ENCODE measurements at places on chromosomes 4 and X. TPM values are rescaled to one million over a fixed set of nuclear protein-coding genes. Genes with fewer than 3 reads are reported as not detected.

The ZNF41 gene
- 12.8 TPM for total RNA-seq

The PF4V1 gene
- total RNA-seq = not detected

The SPANXN3 gene
- not detected for total RNA-seq

The GPR173 gene
- total RNA-seq = 0.50 TPM

The GLUD2 gene
- 1.3 TPM for total RNA-seq

The PPEF2 gene
- not detected for total RNA-seq

DNA sequence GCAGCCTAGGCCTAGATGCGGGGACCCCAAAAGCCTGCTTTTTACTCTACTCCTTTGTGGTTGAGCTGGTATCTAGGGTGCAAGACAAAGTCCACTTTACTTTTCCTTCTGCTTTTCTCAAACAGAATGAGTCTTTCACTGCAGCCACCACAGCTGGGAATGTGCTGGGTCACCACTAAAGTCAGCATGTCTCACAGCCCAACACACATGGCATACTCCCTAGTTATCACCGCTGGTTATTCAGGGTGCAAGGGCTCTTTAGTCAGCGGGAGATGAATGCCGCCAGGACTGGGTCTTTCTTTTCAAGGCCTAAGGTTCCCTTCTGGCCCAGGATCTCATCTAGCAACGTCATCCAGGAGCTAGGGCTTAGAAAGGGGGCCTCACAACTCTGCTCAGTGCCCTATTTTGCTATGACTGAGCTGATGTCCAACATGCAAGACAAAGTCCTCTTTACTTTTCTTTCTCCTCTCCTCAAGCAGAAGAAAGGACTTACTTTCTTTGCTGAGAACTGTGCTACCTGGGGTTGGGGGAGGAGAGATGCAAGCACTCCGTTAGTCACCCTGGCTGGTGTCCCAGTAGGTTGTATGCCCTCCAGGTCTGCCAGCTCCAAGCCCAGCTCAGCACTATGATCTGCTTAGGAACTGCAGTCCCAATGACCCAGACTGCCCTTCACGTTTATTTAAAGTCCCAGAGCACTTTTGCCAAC is 22.9 kb upstream of the STPG2 start:
- DNase-seq = peak; percentile 76

DNA sequence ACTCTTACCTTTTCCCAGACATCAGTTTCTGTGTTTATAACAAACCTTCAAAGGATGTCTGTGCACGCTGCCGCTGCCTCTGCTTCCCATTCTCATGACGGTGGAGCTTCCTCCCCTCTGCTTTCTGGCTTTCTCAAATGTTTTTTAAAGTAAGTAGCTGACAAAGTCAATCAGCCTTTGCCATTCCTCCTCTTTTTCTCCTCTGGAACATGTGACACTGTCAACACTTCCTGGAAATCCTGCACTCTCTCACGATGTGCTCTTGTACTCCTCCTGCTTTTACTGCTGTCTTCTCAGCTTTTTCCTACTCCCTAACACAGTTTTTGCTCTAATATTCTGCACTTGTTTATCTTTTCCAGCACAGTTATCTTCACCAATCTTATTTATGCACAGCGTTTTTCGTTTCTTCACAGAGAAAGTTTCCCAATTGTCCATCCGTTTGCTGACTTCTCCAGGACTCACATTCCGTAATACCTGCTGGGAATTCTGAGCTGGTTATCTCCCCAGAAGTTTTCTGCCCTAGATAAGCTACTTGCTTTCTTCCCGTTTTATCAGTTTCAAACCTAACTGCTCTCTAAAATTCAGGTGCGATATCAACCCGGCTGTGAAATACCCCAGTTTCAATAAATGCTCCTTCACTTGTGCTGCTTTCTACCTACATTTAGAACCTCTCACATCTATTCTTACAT is 465.6 kb upstream of the AGA start:
- no peak for DNase-seq

GRCh38 chrX:50003467-50003866 is 81.1 kb downstream of the CLCN5 start:
- DNase-seq = no peak

- DNase-seq = peak; percentile 79
Measured at GRCh38 chr4:40055863-40056715, 561 bp upstream of the N4BP2 start.

- no peak for DNase-seq
Measured at GRCh38 chr4:54189140-54189539, 40.0 kb upstream of the PDGFRA start.

GRCh38 chr4:88865466-88865865 is 167.8 kb upstream of the NAP1L5 start:
- no peak for DNase-seq

- DNase-seq = no peak
Measured at GRCh38 chrX:22383988-22384387, 111.3 kb downstream of the CBLL2 start.
